Cerebellar nuclear complex (tissue), 1 donor: ENCODE measurements at places on chromosomes 3 and 15.

GRCh38 chr15:31171731-31172130 is 70.2 kb upstream of the TRPM1 start:
- no peak for DNase-seq

DNA sequence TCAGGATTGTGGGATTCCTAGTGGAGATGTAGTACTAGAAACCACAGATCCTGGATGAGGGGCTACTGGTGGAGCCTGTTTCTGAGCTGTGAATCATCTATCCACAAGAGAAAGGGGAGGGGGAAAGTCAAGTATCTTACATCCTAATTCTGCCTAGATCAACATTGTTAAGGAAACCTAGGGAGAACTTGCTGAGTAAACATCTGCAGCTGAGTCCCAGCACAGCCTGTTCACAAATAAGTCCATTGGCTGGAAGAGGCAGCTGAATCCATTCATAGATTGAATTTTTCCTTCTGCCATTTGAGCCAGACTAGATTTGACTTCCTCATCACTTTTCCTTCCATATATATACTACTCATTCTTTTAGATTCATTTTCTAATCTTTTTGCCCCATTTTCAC is 460.5 kb downstream of the TUSC7 start:
- DNase-seq, result no peak

DNA sequence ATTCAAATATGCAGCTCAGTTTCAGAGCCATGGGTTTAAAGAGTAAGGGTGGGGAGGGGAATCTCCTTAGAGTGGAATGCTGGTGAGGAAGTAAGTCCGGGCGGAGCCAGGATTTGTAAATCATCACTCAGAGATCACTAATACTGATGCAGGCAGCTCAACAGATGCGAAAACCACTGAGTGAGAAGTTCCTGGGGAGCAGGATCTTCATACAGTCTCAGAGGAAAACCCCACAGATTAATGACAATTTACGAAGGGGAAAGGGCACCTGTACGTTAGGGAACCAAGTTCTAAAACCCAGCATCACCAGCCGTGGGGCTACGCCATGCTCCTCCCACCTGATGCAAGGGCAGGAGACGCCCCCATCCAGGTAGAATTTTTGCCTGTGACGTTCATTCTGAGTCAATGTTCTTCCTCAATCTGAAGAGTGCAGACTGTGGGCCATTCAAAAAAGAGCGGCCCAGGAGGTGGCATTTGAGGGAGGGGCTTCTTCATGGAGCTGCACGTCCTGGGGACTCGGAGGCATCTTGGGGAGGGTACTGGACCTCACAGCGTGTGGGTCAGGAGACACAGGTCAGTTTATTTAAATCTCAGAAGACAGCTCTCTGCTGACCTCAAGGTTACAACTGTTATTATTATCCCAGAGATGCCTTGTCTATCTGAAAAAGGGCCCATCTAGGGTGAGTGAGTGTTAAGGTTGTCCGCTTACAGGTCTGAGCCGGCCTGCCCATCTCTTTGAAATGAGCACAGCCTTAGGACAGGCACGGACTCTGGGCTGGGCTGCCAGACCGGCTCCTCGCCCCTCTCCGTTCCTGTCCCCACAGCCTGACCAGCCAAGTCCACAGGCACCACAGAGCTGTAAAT is 228.0 kb downstream of the XXYLT1 start:
- no peak for DNase-seq

DNA sequence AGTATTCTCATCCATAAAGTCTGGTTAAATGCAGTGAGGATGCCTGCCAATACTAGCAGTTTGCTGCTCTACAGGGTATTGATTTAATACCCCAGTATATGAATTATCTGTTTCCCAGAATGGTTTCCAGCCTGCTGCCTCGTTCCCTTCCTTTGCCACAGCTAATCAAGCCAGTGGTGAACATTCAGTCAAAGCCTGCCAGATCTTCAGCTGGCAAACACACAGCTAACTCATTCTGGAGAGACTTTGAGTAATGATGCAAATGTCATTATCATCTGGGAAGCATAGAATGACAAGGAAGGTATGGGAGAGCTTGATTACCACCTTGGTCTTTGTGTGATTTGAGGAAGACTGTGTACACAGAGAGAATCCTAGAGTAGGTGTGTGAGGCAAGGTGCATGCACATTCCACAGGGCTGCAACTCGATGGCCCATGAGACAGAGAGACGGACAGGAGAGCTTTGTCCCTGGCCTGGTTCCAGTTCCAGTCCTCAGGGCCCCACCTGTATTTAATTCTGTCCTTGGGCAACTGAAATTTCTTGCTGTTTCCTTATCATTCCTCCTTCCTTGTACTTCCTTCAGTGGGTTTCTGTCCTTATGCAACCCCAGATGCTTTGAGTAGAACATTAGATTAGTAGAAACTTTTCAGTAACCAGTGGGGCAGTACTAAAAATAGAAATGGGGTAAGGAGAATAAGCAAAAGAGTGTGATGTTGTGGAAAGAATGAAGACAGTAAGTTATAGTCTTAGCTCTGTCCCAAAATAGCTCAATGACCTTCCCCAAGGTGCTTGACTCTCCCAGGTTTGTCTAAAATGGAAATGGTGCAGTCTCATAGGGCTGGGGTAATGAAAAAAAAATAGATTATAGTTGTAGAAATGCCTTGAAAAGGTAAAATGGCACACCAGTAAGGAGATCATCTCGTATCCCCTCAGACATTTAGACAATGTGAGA is 72.5 kb downstream of the MITF start:
- DNase-seq, result no peak

DNA sequence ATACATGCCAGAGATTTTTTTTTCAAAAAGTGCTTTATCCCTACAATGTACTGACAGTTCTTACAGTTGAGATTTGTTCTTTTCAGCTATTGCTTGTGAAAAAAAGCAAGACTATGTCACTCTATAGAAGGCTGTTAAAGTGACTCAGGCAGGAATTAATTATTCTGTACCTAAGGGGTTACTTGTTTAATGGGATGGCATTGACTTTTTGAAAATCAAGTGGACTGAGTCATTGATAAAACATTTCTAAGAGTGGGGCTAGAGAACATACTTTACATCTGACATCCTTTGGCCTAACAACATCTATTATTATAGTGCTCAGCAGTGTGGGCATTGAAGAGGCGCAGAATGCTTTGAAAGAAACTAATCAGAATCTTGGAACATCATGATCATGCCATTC is 34.3 kb downstream of the INTS14 start:
- no peak for DNase-seq

- DNase-seq, result no peak
Measured at GRCh38 chr15:70835415-70835814, 18.5 kb downstream of the LARP6 start.

GRCh38 chr3:66812741-66813140 is 185.4 kb upstream of the KBTBD8 start:
- no peak for DNase-seq

DNA sequence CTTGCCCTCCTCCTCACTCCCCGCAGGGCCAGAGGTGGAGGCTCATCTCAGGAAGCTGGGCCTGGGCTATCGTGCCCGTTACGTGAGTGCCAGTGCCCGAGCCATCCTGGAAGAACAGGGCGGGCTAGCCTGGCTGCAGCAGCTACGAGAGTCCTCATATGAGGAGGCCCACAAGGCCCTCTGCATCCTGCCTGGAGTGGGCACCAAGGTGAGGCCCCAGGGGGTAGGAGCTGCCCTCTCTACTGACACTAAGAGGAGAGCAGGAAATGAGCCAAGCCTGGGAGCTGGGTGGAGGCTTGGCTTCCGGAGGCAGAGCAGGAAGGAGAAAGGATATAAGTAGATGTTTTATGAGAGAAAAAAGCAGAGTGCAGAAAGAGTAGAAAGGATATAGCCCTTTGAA is 4.9 kb downstream of the OGG1 start:
- DNase-seq, result no peak

- DNase-seq, result no peak
Measured at GRCh38 chr3:123523023-123523412, 61.8 kb downstream of the HACD2 start.

- DNase-seq, result no peak
Measured at GRCh38 chr15:37979671-37980409, 45.4 kb downstream of the TMCO5A start.

- DNase-seq, result no peak
Measured at GRCh38 chr15:85162237-85162636, 180.6 kb downstream of the PDE8A start.

DNA sequence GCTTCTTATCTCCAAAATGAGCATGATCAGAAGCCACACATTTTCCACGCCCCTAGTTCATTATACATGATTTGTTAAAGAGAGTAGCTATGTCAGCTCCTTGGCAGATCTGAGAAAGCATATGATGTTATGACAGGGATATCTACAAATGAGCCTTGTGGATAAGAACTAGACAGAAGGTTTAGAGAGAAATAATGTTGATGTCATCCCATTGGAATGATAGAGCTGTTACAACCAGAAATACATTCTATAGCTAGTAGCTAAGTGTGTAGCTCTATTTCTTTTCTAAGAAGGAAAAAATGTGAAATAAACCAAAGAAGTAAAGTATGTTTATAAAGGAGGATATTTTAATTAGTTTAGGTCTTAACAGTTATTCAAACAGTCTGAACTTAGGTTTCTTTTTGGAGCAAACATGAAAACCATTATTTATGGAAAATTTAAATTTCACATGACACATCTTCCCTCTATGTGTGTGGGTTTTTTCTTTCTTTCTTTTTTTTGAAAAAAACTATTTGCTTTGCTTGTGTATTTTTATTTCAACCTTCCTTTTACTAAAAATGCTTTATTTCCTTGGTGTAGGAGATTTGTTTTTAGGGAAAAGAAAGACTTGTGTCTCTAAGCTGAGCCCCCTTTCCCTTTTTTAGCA is 167.7 kb downstream of the GHSR start:
- no peak for DNase-seq

DNA sequence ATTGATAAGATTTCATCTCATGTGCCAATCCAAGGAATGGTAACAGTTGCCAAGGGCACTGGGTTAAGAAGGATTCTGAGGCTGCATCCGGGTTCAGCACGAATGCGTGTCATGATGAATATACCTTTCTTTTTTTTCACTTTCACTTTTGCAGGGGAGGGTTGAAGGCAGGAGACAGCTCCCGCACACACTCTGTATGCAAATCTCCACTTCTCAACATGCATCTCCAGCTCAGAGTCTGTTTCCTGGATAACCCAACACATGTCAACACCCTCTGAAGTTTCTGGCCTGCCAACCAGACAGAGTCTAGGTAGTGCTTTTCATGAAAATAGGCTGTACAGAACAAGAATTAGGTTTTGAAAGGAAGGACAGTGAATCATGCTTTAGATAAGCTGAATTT is 21.6 kb downstream of the B4GALT4 start:
- DNase-seq, result no peak

GRCh38 chr15:28923726-28924280 is 38.0 kb downstream of the APBA2 start:
- DNase-seq, result no peak

- no peak for DNase-seq
Measured at GRCh38 chr15:78540141-78540870, at the start of gene PSMA4. PSMA4 (plus strand) TSS chr15:78540444; CDS start chr15:78541928, 1,484 bp downstream.

DNA sequence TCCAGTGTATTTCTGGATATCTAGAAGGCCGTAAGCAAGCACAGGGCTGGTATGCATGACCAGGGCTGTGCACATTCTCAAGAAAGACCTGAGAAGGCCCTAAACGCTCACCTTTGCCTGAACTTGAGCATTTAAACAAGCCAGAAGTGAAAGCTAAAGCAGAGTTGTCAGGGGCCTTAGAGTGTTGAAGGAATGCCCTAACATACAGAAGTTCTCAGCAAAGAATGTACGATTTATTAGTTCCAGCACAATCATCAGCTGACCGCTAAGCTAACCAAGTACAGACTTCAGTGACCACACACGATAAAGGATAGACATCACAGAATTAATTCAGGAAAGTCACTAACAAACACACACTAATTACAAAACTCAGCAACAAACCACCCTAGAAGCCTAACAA is 8.7 kb downstream of the HLTF start:
- DNase-seq, result no peak
